Activated CD8-positive, alpha-beta memory T cell treated with anti-CD3 and anti-CD28 coated beads for 24 hours (primary cell): ENCODE measurements at places on chromosomes 5 and 9.

GRCh38 chr9:107261106-107261505 lies 22.0 kb upstream of the RAD23B start:
- DNase-seq = no peak

DNA sequence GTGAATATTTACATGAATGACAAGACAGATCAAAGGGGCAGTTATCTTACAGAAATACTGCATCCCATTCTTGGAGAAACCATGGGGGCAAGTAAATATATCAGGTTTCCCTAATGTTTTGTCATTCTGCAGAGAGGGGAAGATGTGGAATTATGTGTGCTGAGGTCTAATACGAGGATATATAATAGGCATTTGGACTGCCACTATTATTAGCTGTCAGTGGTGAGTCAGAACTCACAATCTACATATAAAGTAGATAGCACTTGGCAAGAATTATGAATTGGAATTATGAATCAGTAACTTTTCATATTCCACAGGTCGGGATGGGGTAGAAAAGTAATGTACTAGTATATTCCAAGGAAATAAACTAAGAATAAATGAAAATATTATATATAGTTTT lies 121.7 kb downstream of the GIN1 start:
- no peak for DNase-seq

DNA sequence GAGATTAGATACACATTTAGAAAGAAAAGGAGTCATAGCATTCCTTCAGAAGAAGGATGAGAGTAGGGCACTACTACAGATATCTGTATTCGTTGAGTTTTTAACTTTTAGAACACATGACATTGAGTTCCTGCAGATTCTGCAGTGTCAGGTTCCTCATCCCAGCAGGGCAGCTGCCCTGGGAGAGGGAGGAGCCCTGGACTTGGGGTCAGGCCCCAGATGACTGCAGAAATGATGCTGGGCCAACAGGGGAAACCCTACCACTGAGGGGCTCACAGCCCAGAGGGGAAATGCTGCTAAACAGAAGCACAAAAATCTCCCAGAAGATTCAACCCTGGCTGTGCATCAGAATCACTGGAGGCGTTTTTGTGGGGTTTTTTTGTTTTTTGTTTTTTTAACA lies 68.9 kb upstream of the TAF1L start:
- DNase-seq = no peak

DNA sequence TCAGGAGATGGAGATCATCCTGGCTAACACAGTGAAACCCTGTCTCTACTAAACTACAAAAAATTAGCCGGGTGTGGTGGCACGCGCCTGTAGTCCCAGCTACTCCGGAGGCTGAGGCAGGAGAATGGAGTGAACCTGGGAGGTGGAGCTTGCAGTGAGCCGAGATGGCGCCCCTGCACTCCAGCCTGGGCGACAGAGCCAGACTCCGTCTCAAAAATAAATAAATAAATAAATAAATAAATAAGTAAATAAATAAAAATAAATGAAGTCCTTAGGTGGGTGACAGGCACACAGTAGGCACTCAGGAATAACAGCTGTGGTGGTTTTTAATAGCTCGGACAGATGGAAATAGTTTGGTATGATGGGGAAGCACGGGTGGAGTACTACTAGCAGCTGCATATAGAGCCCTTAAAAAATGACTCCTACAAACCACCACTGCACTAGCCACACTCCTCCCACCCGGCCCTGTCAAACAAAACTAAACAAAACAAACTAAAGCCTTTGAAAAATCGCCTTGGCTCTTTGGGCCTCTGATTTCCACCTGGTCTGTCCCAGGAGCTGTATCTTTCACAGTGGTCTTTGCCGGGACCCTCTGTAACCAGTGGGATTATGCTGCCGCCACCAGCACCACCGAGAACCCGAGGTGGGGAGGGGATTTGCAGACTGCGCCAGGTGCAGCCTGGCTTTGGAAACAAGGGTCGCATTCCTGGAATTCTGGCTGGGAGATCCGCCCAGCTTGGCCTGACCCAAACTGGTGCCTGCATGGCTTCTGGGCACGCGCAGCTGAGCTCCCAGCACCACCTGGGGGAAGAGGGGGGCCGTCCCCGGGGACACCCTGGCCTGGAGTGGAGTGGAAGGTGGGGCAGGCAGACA lies 5.1 kb upstream of the WDR5 start:
- DNase-seq = no peak

DNA sequence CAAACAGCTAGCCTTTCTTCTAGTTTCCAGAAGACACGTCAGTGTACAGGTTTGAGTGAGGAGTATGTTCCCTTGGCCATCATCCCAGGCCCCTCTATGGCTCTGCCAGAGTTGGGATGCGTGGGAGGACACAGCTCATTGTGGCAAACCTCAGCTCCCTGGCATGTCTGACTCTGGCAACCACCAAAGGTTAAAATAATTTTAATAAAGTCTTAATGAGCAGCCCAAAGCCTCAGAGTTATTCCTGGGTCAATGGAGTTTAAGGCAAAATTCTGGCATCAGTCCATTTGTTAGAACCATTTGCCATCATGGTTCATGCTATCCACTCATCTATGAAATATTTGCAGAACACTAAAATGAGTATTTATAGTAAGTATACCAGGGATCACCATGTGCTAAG lies 79.8 kb upstream of the PAPPA start:
- DNase-seq = no peak

DNA sequence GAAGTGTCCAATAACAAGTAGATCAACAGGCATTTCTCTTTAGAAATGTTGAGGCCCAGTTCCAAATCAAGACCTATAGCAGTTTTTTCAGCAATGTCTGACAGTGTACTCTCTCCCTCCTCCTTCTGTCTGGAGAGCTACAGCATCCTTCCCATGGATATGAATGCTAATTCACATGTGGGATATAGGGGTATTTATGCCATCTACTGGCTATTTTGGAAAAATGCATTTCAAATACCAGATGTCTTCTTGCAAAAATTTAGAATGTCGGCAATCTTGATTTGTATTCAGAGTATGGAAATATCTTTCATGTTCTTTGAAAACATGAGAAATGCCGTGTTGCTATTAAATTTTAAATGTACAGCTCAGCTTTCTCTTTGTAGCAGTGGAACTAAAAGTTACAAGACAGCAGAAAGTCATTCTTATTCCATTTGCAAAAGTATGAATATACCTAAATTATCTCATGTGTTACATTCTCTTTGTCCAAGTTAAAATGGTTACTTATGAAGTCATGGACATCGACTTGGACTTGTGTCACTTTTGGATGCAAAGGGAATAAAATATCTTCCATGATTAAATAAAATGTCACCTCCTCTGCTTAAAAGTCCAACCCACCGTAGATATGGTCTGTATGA lies 647.8 kb downstream of the TAF11L14 start:
- no peak for DNase-seq

DNA sequence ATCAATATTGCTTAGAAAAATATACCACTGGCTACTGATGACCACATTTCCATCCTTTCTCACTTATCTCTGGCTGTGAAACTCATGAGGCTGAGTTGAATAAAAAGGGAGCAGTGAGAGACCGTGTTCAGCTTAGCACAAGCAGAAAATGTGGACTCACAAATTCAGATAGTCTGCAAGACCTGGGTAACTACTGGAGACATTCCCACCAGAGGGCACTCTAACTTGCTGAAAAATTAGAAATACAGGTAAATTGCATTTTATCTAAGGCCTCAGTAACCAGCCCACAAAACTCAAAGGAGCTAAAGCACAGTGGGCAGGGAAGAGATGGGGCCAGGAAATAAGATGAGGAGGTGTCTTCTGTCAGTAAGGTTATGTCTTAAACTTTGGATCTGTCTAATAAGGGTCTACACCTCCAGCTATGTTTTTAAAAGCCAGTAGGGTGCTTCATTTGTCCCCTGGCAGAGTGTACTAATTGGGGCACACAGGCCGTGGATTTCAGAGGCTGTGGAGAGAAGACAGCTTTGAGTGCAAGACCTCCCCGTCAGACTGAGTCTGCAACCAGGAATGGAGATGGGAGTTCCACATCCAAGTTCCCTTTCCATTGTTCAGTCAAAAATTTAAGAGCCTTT lies 8.7 kb upstream of the NDUFB6 start:
- no peak for DNase-seq

GRCh38 chr9:127199001-127199791 lies 65.4 kb upstream of the GARNL3 start:
- DNase-seq = peak; percentile 93

GRCh38 chr5:9380109-9380508 lies 165.8 kb downstream of the SEMA5A start:
- no peak for DNase-seq

DNA sequence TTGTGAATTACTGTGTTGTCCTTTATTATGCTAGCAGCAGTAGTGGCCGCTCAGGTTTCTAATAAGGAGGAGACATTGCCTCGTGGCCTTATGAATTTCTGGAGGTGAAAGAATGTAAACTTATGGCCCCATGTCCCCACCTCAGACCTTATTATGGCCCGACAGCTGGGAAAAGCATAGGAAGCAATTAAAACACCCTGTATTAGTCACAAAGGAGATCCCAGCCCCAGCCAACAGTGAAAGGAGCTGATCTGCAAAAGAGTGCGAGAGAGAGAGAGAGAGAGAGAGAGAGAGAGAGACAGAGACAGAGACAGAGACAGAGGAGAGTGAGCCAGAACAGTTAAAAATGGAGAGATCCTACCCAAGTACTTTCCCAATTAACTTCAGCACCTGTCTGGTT lies 269.3 kb downstream of the DMRT2 start:
- no peak for DNase-seq

DNA sequence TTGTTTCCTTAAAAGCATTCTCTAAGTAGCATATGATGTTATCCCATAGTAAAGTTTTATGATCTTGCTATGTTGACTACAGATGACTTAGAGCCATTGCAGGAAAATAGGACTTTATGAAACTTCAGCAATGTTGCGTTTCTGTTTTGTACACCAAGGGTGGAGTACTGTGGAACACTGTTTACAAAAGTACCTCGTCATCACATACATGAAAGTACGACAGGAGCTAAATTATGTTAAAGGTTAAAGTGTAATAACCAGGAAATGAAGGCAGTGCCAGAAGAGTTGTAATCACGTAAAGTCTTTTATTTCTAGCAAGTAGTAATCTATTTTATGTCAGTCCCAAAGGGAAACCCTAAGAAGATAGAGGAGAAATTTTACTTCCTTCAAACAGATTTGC lies 50.9 kb downstream of the C9orf85 start:
- DNase-seq = no peak

DNA sequence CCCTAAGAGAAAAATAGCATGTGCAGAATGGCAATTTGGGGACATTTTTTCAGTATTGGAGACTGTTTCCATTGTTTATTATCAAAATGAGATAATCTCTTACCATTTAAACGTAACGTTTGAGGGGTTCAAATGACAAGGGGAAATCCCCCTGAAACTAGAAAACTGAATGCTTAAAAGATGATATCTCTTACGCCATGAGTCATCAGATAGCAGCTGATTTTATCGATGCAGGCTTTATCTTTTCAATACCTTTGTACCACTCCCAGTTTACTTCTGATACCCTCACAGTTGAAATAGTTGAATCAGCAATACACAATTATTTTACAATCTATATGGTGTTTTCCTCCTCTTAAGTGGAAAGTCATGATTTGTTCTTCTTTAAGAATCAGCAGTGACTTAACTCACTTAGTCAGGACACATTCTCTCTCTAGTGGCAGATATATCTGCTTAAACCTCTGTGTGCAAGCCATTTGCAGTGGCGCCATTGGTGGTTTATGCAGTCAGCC lies 29.2 kb downstream of the OSMR start:
- no peak for DNase-seq

- no peak for DNase-seq
Observed at GRCh38 chr5:68240771-68241170, 25.2 kb downstream of the PIK3R1 start.

DNA sequence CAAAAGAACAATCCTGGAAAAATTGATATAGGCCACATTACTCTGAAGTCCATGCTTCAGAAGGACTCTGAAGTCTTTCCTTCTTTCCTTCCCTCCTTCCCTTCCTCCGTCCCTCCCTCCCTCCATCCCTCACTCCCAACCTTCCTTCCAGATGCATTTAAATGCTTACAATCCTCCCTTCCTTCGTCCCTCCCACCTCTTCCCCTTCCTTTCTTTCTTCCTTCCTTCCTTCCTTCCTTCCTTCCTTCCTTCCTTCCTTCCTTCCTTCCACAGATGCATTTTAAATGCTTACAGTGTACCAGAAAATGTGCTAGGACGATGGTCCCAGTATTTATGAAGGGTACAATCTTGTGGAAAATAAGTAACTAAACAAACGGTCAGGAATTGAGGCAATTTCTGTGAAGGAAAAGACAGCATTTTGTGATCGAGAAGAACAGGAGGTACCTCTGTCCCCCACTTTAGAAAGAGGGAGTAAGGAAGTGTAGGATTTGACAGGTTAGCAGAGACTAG lies 181.3 kb upstream of the TUT7 start:
- no peak for DNase-seq

- DNase-seq = peak; percentile 32
Observed at GRCh38 chr5:133706506-133707430, 94.4 kb upstream of the FSTL4 start.

DNA sequence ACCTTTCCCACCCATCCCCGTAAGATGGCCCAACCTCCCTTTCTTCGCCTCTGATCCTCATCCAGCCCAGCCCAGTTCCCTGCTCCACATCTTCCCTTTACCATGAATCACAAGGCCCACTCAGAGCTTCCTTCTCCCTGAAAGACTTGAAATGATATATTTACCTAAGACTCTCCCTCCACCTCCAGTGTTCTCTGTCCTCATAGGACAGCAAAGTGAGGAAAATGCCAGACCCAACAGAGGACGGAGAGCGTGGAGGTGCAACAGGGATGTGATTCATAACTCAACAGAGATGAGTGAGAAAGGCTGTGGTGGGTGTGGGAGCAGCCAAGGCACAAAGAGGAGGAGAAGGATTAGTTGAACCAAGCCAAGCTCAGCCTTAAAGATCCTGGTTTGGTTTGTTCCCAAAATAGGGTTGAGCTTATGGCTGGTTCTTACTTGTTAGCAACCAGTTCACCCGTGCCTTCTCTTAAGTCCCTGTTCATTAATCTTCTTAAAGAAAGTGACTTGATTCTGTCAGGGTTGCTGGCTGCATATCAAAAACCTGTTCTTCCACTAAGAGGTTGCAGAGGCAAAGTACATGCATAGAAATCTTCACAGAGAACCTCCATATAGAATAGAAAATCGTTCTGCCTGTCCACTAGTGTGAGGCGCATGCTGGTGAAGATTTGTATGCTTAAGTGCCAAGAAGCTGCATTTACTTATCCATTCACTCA lies 183.2 kb downstream of the ACTL7B start:
- DNase-seq = no peak

DNA sequence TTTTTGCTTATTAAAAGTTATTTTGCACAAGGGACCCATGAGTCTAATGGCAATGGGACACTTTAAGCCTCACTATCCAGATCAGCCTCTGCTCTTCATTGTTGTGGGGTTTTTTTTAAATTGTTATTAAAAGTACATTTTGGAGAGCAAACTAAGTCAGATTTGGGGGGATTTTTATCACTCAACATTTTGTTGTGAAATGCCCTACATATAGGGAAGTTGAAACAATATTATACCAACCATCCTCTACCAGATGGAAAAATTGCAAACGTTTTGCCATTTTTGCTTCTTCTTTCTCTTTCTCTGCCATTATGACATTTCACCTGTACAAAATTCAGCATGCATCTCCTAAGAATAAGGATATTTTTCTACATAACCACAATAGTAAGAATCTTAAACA lies 75.3 kb downstream of the SLC1A3 start:
- DNase-seq = no peak

- no peak for DNase-seq
Observed at GRCh38 chr5:60943624-60944023, 1.2 kb downstream of the ERCC8 start.

- no peak for DNase-seq
Observed at GRCh38 chr9:68802525-68803015, 97.5 kb downstream of the PIP5K1B start.
